ENCODE measurements at places on chromosomes 5 and 9. TPM values are rescaled to one million over a fixed set of nuclear protein-coding genes. Genes with fewer than 3 reads are reported as not detected.

- H3K4me1 ChIP-seq: peaks cover 27% of the 10 kb centered on the region
- H3K27ac ChIP-seq: peak overlapping the region; percentile 81
- no peak overlapping the region for H3K4me3 ChIP-seq
- H3K36me3 ChIP-seq: no peaks in the 10 kb centered on the region
Measured at GRCh38 chr9:104868303-104868686, 59.7 kb downstream of the ABCA1 start.

DNA sequence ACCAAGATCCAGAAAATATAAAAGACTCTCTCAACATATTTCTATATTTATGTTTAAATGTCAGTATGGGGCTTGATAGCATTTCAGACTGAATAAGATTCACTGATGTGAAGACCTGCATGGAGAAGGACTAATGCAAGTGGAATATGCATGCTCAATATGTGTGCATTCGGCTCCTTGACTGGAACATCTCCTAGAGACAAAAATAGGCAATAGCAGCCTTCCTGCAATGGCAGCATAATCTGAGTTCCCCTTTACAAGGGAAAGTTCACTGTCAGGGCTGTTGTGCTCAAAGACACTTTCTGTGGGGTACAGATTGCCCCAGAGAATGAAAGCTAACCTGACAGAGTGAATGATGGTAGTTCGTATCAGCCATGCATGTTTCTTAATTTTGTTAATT is 42.4 kb downstream of the STARD4 start:
- DNase-seq: no peak
- H3K4me3 ChIP-seq: no peak overlapping the region
- H3K27me3 ChIP-seq: no peaks in the 10 kb centered on the region
- H3K27ac ChIP-seq: no peak overlapping the region

- H3K27me3 ChIP-seq: no peaks in the 10 kb centered on the region
- DNase-seq: no peak
- no peak overlapping the region for H3K4me3 ChIP-seq
- H3K4me1 ChIP-seq: no peaks in the 10 kb centered on the region
- no peaks in the 10 kb centered on the region for H3K36me3 ChIP-seq
Measured at GRCh38 chr5:144328494-144328893, 157.8 kb downstream of the KCTD16 start.

GRCh38 chr5:135493406-135494180 is 41.4 kb upstream of the TIFAB start:
- H3K36me3 ChIP-seq: no peaks in the 10 kb centered on the region
- H3K4me3 ChIP-seq: no peak overlapping the region
- H3K27me3 ChIP-seq: peaks cover 39% of the 10 kb centered on the region
- H3K4me1 ChIP-seq: peaks cover 17% of the 10 kb centered on the region
- DNase-seq: no peak

GRCh38 chr5:14330291-14330690 is 187.1 kb downstream of the TRIO start:
- DNase-seq: no peak
- H3K4me1 ChIP-seq: no peaks in the 10 kb centered on the region
- H3K27me3 ChIP-seq: no peaks in the 10 kb centered on the region
- H3K27ac ChIP-seq: no peak overlapping the region
- no peaks in the 10 kb centered on the region for H3K36me3 ChIP-seq
- no peak overlapping the region for H3K4me3 ChIP-seq

DNA sequence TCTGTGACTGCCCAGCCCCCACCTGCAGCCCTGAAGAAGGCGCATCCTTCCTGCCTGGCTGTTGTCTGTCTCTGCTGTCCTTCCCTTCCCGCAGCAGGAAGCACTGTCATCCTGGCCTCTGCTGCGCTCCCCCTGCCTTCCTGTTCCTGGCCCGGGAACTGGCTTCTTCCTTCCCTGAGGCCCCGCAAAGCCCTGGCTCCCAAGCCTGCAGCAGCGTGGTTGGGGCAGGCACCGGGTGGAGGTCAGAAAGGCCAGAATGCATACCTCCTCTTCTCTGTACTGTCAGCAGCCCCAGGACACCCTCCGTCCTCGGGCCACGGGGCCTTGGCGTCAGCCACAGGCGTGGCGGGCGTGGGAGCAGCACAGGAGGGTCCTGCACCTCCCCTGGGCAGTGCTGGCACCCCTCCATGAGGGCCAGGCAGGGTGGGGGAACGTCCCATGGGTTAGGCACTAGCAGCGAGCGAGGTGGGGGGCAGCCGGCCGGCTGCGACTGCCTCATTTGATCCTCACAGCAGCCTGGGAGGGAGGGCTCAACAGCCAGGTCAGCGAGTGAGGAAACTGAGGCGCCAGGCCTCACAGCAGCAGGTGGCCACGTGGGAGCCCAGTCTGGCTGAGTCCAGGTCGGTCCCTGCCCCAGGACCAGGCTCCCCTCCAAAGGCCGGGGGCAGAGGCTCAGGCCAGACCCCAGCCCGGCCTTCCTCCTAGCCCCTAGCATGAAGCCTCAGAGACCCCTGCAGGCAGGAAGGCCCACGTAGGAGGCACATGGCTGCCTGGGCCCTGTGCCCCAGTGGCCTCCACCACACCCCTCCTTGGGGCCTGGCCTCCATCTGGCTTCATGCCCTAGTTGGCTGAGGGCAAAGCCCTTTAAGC is 9.4 kb downstream of the FLT4 start:
- no peaks in the 10 kb centered on the region for H3K36me3 ChIP-seq
- H3K27me3 ChIP-seq: no peaks in the 10 kb centered on the region
- DNase-seq: peak; percentile 48
- H3K4me1 ChIP-seq: no peaks in the 10 kb centered on the region
- H3K27ac ChIP-seq: no peak overlapping the region

GCNT4 gene
- total RNA-seq: 0.94 TPM
